Endothelial cell of umbilical vein (primary cell): ENCODE measurements at places on chromosomes 2 and 18. TPM values are rescaled to one million over a fixed set of nuclear protein-coding genes. Genes with fewer than 3 reads are reported as not detected.

ADD2 gene
- total RNA-seq: not detected in 2 replicates

DNA sequence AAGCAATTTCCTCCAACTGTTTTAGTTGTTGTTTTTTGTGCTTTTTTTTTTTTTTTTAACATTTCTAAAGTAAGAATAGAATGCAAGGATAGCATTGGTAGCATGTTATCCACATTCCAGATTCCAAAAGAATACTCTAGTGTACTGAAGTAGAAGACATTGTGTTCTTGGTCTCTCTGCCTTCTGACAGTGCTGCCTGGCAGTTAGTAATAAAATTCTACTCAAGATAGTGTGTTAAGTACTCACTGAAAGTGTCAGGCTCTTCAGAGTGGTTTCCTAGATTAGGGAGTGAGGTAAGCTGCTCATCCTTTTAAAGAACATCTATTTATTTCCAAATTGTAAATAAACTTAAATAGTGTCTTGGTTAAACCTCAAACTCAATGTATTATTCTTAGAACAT lies 253.7 kb downstream of the HNMT start:
- DNase-seq: no peak
- H3K4me1 ChIP-seq: no peaks in the 10 kb centered on the region
- H3K4me3 ChIP-seq: no peak overlapping the region
- no peaks in the 10 kb centered on the region for H3K36me3 ChIP-seq
- H3K27ac ChIP-seq: no peak overlapping the region

DNA sequence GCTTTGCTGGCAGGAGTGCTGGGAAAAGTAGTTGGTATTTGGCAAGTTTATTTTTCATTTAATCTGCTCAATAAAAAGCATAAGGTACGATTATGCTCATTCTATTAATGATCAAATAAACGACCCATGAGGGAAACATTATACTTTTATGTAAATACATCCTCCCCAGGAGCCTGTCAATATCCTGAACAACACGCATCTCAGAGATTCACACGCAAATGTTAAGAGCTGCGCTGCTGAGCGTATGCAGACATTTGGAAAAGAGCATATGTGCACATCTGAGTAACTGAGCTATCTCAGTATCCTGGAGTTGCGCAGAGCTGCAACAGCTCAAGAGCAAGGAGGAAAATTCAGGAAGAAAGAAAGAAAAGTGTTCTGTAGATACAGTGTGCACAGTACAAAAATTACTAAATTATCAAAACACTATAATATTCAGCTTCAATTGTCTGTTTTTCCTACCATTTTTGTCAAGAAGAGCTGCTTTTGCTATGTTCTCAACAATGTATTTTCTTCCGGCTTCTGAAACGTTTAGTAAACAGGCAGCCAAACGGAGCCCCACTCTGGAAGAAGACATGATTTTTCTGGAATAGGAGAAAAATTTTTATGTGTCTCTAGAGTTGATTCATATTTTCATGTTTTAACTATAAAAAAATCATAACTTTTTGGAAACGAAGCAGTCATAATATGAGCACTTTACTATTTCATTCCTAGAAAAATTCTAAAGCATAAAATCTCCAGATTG lies 2.4 kb downstream of the FTCDNL1 start:
- H3K4me1 ChIP-seq: peaks cover 2% of the 10 kb centered on the region
- no peak overlapping the region for H3K4me3 ChIP-seq
- no peak for DNase-seq
- no peaks in the 10 kb centered on the region for H3K36me3 ChIP-seq
- peaks cover 5% of the 10 kb centered on the region for H3K27me3 ChIP-seq

DNA sequence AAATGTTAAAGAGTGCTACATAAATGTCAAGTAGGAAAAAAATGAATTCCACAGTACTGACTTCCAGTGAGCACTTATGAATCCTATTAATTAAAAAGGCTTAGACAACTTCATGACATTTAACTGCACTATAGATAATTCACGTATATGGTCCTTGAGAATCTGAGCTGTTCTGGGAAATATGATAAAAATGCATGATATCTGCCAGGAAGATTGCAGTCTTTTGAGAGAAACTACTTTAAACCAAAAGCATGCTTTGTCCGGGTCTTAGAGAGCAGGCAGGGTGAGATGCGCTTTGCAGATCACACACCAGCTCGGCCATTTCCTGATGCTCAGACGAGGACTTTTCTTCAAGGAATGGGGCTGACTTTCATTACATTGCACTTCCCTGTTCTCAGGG lies 42.6 kb downstream of the CMPK2 start:
- no peak for DNase-seq
- H3K4me3 ChIP-seq: no peak overlapping the region
- H3K36me3 ChIP-seq: no peaks in the 10 kb centered on the region
- H3K27me3 ChIP-seq: peaks cover 2% of the 10 kb centered on the region
